ENCODE measurements at places on chromosomes 11 and 22. TPM values are rescaled to one million over a fixed set of nuclear protein-coding genes. Genes with fewer than 3 reads are reported as not detected.

GRCh38 chr11:8941341-8942103, 1.3 kb downstream of the ASCL3 start:
- DNase-seq, result no peak
- no peaks in the 10 kb centered on the region for H3K27me3 ChIP-seq
- no peaks in the 10 kb centered on the region for H3K4me1 ChIP-seq

- no peak overlapping the region for H3K4me3 ChIP-seq
- no peak for DNase-seq
- peaks cover 14% of the 10 kb centered on the region for H3K4me1 ChIP-seq
- H3K36me3 ChIP-seq, result no peaks in the 10 kb centered on the region
- H3K27ac ChIP-seq, result no peak overlapping the region
- no peaks in the 10 kb centered on the region for H3K27me3 ChIP-seq
Measured at GRCh38 chr11:123268156-123268555, 73.1 kb upstream of the CLMP start.

Gene ZFPL1
- total RNA-seq, result 31.3 TPM

GRCh38 chr11:4195909-4196308, 101.3 kb downstream of the RRM1 start:
- no peak overlapping the region for H3K4me3 ChIP-seq
- DNase-seq, result no peak
- no peaks in the 10 kb centered on the region for H3K36me3 ChIP-seq
- no peak overlapping the region for H3K27ac ChIP-seq
- no peaks in the 10 kb centered on the region for H3K27me3 ChIP-seq

- DNase-seq, result no peak
- no peaks in the 10 kb centered on the region for H3K4me1 ChIP-seq
- no peak overlapping the region for H3K27ac ChIP-seq
- H3K4me3 ChIP-seq, result no peak overlapping the region
- H3K27me3 ChIP-seq, result no peaks in the 10 kb centered on the region
Measured at GRCh38 chr11:7278314-7278917, 26.7 kb downstream of the SYT9 start.

DNA sequence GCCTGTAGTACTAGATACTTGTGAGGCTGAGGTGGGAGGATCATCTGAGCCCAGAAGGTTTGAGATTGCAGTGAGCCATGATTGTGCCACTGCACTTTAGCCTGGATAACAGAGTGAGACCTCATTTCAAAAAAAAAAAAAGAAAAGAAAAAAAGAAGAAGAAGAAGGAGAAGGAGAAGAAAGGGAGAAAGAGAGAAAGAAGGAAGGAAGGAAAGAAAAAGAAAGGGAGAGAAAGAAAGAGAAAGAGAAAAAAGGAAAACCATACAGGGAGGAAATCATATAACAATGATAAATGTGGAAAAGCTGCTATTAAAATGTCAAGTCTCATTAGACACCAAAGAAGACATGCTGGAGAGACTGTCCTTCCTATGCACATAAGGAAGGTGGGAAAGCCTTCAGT, 5.7 kb upstream of the PRDM10 start:
- no peak for DNase-seq
- H3K27me3 ChIP-seq, result no peaks in the 10 kb centered on the region
- H3K36me3 ChIP-seq, result no peaks in the 10 kb centered on the region
- H3K4me3 ChIP-seq, result no peak overlapping the region

Gene TP53I11
- total RNA-seq, result 0.21 TPM

GRCh38 chr11:66369073-66369894, 2.3 kb downstream of the SLC29A2 start:
- H3K4me1 ChIP-seq, result peaks cover 4% of the 10 kb centered on the region
- no peaks in the 10 kb centered on the region for H3K36me3 ChIP-seq
- H3K4me3 ChIP-seq, result no peak overlapping the region

- DNase-seq, result peak; percentile 24
- H3K27me3 ChIP-seq, result no peaks in the 10 kb centered on the region
- H3K4me1 ChIP-seq, result peaks cover 6% of the 10 kb centered on the region
- H3K27ac ChIP-seq, result peak overlapping the region; percentile 55
- no peaks in the 10 kb centered on the region for H3K36me3 ChIP-seq
Measured at GRCh38 chr11:94271885-94272372, 32.5 kb upstream of the IZUMO1R start.

DNA sequence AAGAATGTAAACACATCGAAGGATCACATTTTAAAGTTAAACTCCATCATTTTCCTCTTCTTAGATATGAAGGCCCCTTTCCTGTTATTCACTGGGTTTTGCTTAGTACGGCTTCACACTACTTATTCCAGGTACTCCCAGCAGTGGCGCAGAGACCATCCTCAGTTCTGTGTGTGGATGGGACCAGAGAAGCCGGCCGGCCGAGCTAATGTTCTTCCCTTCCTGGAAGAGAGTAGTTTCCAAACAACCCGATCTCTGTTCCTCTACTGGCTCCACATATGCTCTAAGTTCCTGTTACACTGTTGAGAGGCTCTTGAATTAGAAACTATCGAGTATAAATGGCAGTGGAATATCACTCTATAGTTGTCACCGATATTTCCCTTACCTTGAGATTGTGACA, 684 bp upstream of the NFRKB start:
- peak overlapping the region; percentile 89 for H3K4me3 ChIP-seq
- no peak overlapping the region for H3K27ac ChIP-seq
- H3K4me1 ChIP-seq, result peaks cover 6% of the 10 kb centered on the region
- peaks cover 8% of the 10 kb centered on the region for H3K36me3 ChIP-seq
- H3K27me3 ChIP-seq, result no peaks in the 10 kb centered on the region

GRCh38 chr11:66686801-66687750, 9.4 kb upstream of the RBM4B start:
- no peak overlapping the region for H3K4me3 ChIP-seq
- H3K36me3 ChIP-seq, result no peaks in the 10 kb centered on the region
- H3K27ac ChIP-seq, result no peak overlapping the region

Gene APOBEC3G
- 103 TPM for total RNA-seq

DNA sequence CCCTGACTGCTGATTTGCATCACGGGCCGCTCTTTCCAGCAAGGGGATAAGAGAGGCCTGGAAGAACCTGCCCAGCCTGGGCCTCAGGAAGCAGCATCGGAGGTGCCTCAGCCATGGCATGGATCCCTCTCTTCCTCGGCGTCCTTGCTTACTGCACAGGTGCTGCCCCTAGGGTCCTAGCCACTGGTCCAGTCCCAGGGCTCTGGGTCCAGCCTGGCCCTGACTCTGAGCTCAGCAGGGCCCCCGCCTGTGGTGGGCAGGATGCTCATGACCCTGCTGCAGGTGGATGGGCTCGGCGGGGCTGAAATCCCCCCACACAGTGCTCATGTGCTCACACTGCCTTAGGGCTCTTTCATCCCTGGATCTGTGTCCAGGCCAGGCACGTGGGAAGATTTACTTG, 7.0 kb upstream of the IGLL5 start:
- no peak overlapping the region for H3K4me3 ChIP-seq
- no peaks in the 10 kb centered on the region for H3K27me3 ChIP-seq

GRCh38 chr11:121351083-121351630, 58.6 kb downstream of the SC5D start:
- no peaks in the 10 kb centered on the region for H3K27me3 ChIP-seq
- no peak overlapping the region for H3K27ac ChIP-seq
- no peak for DNase-seq
- no peak overlapping the region for H3K4me3 ChIP-seq
- peaks cover 3% of the 10 kb centered on the region for H3K4me1 ChIP-seq

Data from GM12878 (cell line).